Effector memory CD4-positive, alpha-beta T cell (primary cell): ENCODE measurements at places on chromosomes 7 and 10.

GRCh38 chr7:145860809-145861208 lies 255.8 kb upstream of the CNTNAP2 start:
- no peak for DNase-seq

GRCh38 chr10:17838080-17838648 lies 29.0 kb downstream of the MRC1 start:
- DNase-seq = no peak

- no peak for DNase-seq
These were observed 34.6 kb downstream of the MPLKIP start for GRCh38 chr7:40099837-40100236.

DNA sequence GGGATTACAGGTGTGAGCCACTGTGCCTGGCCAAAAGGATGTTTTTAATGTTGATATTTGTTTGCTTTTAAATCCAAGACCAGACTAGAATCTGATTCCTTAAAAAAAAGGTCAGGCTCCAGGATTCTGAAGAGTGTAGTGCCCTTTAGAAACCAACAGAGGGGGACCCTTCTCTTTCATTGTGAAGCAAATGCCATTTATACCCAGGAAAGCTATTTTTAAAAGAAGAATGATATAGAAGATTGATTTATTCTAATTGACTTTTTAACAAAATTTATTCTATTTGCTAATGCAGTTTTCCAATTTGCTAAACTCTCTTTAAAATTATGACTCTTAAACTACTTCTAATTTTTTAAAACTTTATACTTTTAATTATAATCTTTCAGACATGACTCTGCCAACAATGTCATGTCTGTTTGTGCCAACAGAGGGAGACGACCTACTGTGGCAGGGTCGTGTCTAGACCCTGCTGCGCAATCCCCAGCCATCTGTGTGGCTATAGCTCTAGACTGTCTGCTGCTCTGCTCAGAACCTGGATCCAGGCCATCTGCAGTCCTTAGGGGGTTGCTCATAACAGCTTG lies 201.0 kb upstream of the IMMP2L start:
- DNase-seq = no peak

DNA sequence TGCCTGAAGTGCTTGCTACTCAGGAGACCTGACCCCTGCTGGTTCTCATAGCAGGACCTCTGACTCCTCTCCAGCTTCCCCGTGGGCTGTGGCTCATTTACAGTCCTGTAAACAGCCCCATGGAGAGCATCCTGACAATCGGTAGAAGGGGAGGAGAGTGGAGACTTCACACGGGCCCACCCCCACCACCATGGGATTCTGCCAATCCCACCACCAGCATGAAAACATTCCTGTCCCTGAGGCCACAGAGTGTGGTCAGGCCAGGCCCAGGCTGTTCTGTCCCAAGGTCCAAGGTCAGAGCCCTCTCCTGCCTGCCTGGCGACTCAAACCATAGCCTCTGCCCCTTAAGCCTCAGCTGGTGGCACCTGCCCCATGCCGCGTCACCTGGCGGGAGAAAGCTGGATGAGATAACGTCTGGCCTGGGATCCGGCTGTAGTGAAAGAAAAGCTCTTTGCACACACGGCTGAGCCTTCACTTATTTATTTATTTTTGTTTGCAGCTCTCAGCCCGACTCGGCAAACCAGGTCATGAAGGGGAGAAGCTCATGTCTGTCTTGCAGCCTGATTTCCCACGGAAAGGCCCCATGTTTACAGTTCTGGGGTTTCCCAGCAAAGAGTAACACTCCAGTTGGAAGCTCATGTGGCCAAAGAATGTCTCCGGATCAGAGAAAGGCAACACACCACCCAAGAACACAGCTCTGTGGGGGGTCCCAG lies 293.6 kb upstream of the ZMIZ1 start:
- DNase-seq = no peak
